ENCODE measurements at places on chromosomes 3 and 15. TPM values are rescaled to one million over a fixed set of nuclear protein-coding genes. Genes with fewer than 3 reads are reported as not detected.

GRCh38 chr3:177133860-177134815, 63.1 kb downstream of the TBL1XR1 start:
- no peak for DNase-seq

DNA sequence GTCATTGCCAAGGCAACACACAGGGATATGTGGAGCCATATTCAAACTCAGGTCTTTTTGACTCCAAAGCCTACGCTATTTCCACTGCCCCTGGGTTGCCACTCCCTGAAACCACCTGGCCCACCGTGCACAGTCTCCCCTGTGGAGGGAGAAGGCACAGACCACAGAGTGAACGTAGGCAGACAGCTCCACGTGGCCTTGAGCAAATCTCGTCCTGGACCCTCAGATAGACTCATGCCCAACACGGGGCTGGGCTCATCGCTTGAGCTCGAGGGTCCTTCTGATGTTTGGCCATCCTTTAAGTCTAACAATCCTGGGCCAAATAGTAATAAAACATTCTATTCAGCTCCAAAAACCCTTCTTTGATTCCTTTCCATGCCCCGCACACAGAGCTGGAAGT, 72.0 kb downstream of the CPN2 start:
- peak; percentile 19 for DNase-seq

- DNase-seq, result no peak
Measured at GRCh38 chr3:188188911-188189310, 35.0 kb downstream of the LPP start.

GRCh38 chr3:185583925-185584324, 2.2 kb upstream of the SENP2 start:
- no peak for DNase-seq

DNA sequence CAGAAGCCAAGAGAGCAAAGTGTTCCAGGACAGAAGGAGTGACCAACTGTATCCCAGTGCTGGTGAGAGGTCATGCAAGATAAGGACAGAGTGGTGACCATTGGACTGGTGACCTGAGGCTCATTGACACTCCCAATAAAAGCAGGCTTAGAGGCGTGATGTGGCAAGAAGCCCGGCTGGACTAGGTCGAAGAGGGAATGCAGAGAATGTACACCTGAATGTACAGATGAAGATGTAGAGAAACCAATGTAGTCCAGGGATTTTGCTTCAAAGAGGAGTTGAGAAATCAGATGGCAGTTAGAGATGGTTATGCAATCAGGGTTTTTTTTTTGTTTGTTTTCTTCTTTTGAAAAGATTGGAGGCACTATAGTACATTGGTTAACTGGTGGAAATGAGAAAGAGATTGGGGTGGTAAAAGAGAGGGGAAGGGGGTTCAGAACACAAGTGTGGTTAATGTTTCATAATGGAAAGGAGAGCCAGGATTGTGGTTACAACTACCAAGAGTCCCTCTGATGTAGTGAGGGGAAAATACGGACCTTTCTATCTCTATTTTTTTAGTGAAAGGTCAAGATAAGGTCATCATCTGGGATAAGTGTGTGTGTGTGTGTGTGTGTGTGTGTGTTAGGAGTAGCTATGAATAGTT, 23.3 kb downstream of the ST3GAL6 start:
- no peak for DNase-seq

GRCh38 chr15:87348746-87349145, 907.8 kb downstream of the NTRK3 start:
- no peak for DNase-seq

DNA sequence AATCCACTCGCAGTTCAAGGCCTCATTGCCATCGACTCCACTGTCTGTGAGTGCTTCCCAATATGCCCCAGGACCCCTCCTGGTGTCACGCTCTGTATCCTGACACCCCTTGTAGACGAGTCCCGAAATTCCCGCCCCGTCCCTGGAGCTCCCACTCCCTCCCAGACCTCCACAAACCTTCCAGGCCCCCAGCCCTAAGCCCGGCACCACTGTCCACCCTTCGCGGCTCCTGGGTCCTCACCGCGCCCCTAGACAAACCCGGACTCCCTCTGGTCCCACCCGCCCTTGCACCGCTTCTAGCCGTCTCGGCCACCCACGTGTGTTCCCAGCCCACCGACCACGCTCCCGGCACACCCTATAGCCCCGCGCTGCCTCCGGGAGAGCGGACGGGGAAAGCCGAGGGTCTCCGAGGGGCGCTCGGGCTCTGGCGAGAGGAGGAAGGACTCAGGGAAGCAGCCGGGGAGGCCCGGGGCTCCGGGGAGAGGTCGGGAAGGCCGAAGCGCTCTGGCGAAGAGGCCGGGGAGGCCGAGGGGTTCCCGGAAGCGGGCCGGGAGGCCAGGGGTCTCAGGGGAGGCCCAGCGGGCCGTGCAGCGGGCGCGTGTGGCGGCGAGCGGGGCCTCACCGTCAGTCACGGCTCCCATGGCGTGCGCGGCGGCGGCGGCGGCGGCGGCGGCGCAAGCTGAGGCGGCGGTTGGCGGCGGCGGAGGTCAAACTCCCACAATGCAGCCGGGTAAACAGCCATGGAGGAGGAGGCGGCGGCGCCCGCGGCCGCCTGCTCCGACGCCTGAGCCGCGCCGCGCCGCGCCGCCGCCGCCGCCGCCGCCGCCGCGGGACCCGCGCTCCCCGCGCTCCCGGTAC, at the start of the genes ATXN7 and THOC7:
ATXN7 (plus strand) TSS at position 718 of the 858 bp plus-strand sequence. CDS start 48,732 bp downstream, outside the sequence.
THOC7 (minus strand) TSS at position 656 of the 858 bp plus-strand sequence; CDS start at position 641, 15 bp downstream.
- no peak for DNase-seq

DNA sequence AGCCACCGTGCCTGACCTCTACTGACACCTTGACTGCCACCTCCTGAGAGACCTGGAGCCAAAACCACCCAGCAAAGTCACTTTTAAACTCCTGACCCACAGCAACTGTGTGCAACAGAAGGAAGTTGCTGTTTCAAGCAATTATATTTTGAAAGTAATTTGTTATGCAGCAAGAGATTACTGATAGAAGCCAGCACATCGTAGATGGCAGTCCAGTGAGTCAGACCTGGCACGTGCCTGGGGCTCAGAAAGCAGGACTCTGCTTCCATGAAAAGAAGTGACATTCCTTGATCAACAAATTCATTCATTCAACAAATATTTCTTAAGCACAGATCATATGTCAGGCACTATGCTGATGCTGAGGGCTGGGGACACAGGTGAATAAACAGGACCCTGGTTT, 5.7 kb upstream of the CSPG4 start:
- no peak for DNase-seq

DNA sequence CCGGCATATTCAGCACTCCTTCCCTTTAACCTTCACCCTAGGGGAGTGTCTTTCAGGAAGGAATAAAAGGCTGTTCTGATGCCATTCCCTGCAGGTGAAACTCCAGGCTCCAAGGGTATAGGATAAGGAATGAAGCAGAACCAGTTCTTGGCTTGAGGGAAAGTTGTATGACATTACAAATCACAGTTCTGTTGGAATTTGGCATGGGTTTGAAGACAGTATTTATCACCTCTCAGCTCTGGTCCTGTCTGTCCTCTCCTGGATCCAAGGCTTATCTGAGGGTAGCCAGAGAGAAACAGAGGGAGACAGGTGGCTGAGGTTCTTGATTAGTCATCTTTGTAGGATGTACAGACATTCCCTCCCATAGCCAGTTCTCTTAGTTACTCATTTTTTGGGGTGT, 37.1 kb downstream of the RAB11A start:
- no peak for DNase-seq

Gene GPR176
- total RNA-seq, result 5.6 TPM

Gene ZNF80
- total RNA-seq, result 0.19 TPM
